NCI-H526 treated with DMSO at 0.1 percent for 48 hours (cell line): ENCODE measurements at places on chromosomes 16 and 17.

- no peak for DNase-seq
Observed at GRCh38 chr16:55056585-55057401, 126.1 kb downstream of the IRX5 start.

DNA sequence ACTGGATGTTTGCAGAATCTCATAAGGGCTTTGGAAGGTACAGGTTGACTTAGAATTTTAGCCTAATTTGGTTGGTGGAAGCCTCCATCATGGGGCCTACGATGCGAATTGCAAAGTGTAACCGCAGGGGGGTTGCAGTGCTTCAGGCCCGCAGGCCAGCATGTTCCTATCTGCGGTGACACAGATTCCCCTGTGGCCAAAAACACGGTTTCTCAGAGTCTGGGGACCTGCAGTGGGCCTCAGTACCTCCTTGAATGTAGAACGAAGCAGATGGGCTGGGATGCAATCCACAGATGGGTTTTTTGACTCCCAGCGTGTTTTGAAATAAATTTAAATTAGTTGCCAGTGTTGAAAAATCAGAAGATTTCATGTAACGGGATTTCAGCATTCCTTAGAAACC, 34.7 kb downstream of the KIAA0513 start:
- no peak for DNase-seq

DNA sequence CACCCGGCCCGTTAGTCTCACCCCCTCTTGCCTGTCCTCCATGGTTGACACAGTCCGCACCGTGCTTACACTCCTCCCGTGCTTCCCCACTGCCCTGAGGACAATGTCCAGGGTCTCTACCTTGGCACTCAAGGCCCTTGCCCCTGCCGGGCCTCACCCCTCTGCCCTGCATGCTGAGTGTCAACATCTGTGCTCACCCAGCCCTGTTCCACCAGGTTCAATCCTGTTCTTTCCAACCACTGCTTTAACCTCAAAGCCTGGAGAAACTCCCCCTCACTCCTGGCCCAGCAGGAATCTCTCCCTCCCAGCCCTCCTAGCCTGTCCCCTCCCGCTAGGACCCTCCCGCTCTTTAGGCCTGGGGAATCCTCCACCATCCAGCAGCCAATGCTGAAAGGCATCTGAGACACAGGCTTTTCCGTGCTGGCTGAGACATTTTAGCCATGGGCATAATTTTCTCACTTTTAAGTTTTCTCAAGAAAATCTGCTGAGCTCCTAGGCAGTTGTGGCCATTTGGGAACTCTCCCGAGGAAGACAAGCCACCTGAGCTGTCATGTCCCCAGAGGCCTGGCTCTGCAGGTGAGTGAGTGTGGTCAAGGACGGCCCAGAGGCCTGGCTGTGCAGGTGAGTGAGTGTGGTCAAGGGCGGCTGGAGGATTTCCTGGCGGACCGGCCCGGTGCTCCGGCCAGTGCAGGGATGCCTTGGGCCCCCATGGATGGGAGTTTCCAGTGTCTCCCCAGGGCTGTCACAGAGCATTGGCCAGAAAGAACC, 10.8 kb upstream of the P2RX1 start:
- no peak for DNase-seq

GRCh38 chr17:80631142-80632045, 86.8 kb downstream of the RPTOR start:
- no peak for DNase-seq

DNA sequence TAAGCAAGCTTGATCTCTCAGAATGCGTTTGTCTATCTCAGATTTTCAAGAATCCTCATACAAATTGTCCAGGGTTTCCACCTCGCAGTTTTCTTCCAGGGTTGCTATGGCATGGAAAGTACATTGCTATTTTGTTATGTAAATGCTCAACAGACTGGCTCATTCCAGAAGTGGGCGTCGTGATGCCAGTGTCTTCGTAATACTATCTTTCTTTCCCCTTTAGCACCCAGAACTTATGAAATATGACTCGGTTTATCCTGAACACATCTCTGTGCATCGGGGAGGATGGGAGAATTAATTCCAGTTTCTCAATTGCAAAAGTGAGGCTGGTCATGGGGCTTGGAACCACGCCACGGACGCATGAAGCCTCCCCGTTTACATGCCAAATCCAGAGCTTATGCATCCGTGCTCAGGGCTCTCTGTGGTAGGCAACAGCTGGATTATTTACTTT, 405.0 kb downstream of the WWOX start:
- DNase-seq, result no peak

GRCh38 chr17:50051082-50051576, 4.8 kb upstream of the ITGA3 start:
- DNase-seq, result no peak

GRCh38 chr16:65500007-65500406, 378.1 kb upstream of the CDH11 start:
- DNase-seq, result no peak

GRCh38 chr17:27677191-27677590, 46.2 kb downstream of the LGALS9 start:
- no peak for DNase-seq

DNA sequence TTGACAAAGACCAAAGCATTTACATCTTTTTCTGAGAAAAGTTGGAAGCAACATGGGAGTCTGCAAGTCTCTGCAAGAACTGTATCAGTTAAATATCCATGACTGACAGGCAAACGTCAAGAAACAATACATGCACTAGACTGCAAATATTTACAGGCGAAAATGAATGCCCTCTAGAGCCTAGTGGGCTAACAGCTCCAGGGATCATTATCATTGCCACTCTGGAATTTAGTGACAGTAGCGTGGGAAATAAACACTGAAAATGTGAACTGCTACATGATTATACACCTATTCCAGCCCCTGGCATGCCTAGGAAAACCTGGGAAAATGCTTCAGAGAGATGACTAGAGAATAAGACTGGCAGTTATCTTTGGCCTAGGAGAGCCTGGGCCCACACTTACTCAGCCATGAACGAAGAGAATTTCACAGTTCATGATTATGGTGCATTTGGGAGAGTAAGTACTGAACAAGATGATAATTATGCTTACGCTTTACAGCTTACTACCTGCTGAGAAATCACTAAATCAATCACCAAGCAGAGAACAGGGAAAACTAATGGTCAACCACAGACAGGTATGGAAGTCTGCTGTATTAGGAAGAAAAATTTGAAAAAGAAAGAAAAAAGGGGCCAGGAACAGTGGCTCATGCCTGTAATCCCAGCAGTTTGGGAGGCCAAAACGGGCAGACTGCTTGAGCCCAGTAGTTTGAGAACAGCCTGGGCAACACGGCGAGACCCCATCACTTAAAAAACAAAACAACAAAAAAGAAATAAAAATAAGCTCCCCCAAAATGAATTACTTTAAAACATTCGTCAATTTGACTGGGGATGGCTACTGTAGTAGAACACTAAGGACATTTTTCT, 66.6 kb upstream of the CLEC18B start:
- DNase-seq, result no peak

- no peak for DNase-seq
Observed at GRCh38 chr16:66161942-66162341, 204.5 kb upstream of the CDH5 start.
